Gastrocnemius medialis (tissue), 4 donors: ENCODE measurements at places on chromosomes 5 and 9. TPM values are rescaled to one million over a fixed set of nuclear protein-coding genes. Genes with fewer than 3 reads are reported as not detected.

FBP2 gene
- total RNA-seq, result 12.1 TPM

ARL10 gene
- total RNA-seq, result 1.4 TPM

F12 gene
- 1.2 TPM for total RNA-seq

GRCh38 chr5:77637170-77637997 is 1.1 kb downstream of the OTP start:
- H3K4me1 ChIP-seq, result peaks cover 7% of the 10 kb centered on the region
- H3K36me3 ChIP-seq, result no peaks in the 10 kb centered on the region
- DNase-seq, result no peak
- H3K27ac ChIP-seq, result no peak overlapping the region

DNA sequence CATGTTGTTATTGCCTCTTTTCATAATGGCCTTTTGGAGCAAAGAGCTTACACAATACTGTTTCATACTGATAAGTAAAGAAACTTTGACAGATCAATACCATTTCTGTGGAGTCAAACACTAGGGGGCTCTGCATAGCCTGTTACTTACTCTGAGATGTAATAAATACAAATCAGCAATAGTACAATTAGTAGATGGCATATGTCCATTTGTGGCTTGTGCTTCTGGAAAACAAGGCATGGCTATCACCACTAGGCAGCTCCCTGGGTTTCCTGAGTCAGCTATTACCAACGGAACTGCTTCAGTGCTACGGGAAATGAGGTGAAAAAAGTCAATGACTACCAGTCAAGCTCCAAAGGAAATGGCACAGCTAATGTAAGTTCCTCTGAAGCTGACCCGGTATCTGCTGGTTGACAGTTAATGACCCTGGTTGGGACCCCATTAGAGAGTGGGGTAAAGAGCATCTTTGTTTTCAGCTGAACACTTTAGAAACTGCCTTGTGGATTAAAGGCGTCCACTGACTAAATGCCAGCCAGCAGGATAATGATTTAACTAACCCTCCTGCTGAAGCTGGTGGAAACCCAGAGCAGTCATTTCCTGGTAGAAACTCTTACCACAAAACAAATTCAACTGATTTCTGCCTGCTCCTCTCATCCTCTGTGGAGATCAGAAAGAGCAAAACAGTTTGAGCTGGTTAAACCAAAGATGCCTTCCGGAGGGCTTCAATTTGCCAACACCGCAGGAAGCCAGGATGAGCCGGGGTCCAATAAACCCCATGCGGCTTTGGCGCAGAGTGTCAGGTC is 69.0 kb upstream of the FAM169A start:
- H3K27ac ChIP-seq, result no peak overlapping the region
- H3K36me3 ChIP-seq, result no peaks in the 10 kb centered on the region
- peaks cover 3% of the 10 kb centered on the region for H3K27me3 ChIP-seq
- H3K4me1 ChIP-seq, result no peaks in the 10 kb centered on the region

DNA sequence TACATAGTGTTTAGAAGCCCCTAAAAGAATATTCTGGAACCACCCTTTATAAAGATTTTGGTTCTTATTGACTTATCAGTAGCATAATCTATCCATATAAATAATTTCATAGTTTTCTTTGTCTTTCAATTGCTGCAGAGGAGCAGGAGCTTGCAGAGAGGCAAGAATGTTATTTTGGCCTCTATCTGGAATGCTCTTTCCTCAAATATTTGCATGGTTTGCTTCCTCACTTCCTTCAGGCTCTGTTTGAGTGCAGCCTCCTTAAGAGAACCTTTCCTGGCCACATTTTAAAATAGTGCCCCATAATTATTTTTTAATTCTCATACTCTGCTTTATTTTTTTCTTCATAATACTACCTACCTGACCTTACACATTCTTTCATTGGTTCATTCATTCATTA is 1.5 kb downstream of the C5 start:
- no peaks in the 10 kb centered on the region for H3K4me1 ChIP-seq
- no peak for DNase-seq
- no peak overlapping the region for H3K4me3 ChIP-seq
- no peak overlapping the region for H3K27ac ChIP-seq

- H3K4me3 ChIP-seq, result no peak overlapping the region
- H3K36me3 ChIP-seq, result no peaks in the 10 kb centered on the region
- H3K4me1 ChIP-seq, result no peaks in the 10 kb centered on the region
- H3K27me3 ChIP-seq, result no peaks in the 10 kb centered on the region
- no peak overlapping the region for H3K27ac ChIP-seq
Measured at GRCh38 chr9:27934471-27934870, 361.2 kb upstream of the C9orf72 start.

DNA sequence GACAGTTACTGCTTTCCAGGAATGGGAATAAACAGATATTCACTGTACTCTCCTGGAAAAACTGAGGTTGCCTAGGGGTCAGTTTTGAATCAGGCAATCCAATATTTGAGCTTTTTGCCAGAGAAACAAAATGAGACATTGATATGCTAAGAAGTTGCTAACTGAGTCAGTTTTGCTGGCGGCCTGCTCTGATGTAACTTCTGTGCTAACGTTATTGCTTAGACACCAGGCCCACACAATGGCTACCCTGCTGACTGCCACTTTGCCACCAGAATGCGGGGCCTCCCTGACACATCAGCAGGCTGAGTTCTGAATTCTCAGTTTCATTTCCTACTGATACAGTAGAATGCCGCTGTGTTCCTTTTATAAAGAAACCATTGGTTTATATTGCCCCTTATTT is 18.2 kb upstream of the ZNF618 start:
- no peak for DNase-seq
- no peak overlapping the region for H3K4me3 ChIP-seq
- H3K36me3 ChIP-seq, result no peaks in the 10 kb centered on the region
- H3K27ac ChIP-seq, result no peak overlapping the region
- H3K27me3 ChIP-seq, result no peaks in the 10 kb centered on the region
- H3K4me1 ChIP-seq, result no peaks in the 10 kb centered on the region

DNA sequence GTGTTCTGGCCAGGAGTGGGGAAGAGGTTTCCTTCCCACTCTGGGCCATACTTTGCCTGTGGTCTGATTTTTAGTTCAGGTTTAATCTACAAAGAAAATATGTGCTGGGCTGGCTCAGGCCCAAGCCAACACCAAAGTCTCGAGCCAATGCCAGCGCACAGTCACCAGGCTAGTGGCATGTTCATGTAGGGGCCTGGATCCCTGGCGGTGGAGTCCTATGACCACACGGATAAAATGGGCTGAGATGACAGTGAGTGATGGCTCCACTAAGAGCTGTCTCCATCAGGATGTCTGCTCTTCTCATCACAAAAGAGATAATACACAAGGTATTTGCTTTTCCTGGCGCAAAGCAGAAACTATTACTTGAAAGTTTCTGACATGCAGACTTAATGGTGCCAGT is 92.9 kb upstream of the PTPN3 start:
- H3K36me3 ChIP-seq, result no peaks in the 10 kb centered on the region
- H3K4me3 ChIP-seq, result no peak overlapping the region
- H3K4me1 ChIP-seq, result no peaks in the 10 kb centered on the region
- no peak for DNase-seq
- no peak overlapping the region for H3K27ac ChIP-seq
- no peaks in the 10 kb centered on the region for H3K27me3 ChIP-seq

DNA sequence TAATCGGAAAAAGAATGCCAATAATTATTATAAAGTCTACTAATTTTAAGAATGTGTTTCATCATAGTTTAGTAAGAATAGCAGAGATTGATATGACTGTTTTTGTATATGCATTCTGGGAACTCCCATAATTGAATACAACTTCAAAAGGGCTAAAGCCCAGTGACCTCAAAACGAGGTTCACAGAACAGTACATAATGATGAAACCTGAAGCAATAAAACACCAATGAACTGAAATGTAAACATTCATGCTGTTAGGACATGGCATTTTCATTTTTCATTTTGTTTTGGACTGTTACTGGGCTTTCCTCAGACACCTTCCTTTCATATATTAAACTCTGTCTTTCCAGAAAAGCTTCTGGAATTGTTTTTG is 684 bp upstream of the JMY start:
- peak overlapping the region; percentile 82 for H3K4me3 ChIP-seq
- no peak for DNase-seq
- H3K27me3 ChIP-seq, result no peaks in the 10 kb centered on the region
- peak overlapping the region; percentile 94 for H3K27ac ChIP-seq
- no peaks in the 10 kb centered on the region for H3K36me3 ChIP-seq
- peaks cover 25% of the 10 kb centered on the region for H3K4me1 ChIP-seq
